ENCODE measurements at places on chromosomes 1 and 21.
A peak's percentile ranks its signal among the peaks of the same experiment; 100 is the strongest.

- no peak for DNase-seq
Measured at GRCh38 chr1:35532497-35533223, 24.5 kb downstream of the KIAA0319L start.

GRCh38 chr1:6601923-6602668, 573 bp downstream of the KLHL21 start:
- peak; percentile 66 for DNase-seq

DNA sequence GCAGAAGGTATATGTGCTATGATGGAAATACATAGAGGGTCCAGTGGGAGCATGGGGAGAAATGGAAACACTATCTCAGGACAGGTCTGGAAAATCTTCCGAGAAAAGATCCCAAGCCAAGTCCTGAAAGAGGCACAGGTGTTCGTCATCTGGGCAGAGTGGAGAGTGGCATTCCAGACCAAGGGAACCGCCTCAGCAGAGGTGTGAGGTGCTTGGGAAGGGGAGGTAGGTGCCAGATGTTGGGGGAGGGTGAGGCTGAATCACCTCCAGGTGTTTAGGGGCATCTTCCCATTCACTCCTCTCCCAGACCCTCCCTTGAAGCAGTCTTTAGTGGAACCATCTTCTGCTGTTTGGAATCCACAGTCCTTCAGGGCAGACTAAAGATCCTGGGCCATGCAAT, 23.5 kb upstream of the LRRN2 start:
- DNase-seq: no peak

GRCh38 chr1:153958111-153958960, at the start of gene CRTC2:
CRTC2 (minus strand) TSS chr1:153958612; CDS start chr1:153958497, 115 bp downstream.
- peak; percentile 100 for DNase-seq

DNA sequence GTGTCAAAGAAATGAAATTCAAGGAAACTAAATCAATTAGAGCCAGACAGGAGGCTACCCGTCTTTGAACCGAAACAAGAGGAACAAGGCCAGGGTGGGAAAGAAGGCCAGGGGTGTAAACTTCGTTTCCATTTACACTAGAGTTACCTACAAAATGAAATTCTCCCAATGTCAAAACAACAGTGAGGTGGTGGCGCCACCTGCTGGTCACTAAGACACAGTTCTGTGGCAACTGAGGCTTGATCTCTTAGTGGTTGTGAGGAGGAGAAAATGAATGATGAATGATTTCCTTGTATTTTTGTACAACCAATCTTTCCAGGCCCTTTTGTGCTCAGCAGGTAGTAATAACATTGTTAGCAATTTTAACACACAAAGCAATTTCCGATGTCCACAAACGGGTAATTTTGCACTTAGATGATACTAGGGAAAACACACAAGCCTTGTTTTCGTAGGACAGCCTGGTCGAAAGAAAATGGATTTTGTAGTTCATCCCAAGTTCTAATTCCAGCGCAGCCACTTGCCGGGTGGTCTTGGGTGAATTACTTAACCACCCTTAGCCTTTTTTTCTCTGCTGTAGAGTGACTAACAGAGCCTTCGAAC, 54.8 kb upstream of the SOD1 start:
- peak; percentile 76 for DNase-seq

- DNase-seq: peak; percentile 65
Measured at GRCh38 chr1:58783090-58783992, 506 bp downstream of the JUN start.

DNA sequence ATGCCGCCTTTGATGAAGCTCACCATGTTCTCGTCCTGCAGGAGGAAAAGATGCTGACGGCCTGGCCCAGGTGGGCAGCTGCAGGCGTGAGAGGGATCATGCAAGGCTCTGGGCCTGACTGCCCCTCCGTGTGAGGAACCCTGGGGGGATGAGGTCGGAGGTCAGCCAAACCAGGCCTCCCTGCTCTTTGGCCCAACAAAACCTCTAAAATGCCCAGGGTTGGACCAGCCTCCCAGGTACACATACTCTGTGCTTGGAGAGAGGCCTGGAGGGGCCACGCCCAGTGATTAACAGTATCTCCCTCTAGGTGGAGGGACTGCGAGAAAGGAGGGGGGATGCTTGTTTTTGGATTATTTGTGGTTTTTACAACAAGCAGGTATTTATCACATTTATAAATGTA, 21.1 kb downstream of the TTC39A start:
- no peak for DNase-seq

DNA sequence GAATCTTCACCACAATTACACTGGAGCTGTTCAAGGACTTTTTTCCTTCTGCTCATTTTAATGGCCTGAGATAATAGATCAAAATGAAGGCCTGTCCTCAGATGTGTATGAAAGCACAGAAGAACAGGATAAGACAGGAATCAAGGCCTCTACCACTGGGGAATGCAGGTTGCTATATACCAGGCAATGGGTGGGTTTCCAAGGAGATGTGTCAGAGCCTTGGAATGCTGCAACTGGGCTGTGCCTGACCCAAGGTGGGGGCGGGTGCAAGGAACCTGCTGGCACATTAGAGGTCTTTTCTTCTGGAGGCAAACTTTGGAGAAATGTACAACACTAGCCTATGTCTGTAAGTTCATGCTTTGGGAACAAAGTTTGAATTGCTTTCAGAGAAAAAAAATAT, 21.7 kb upstream of the LAMC2 start:
- no peak for DNase-seq

- no peak for DNase-seq
Measured at GRCh38 chr1:1041873-1042272, 22.0 kb downstream of the AGRN start.

DNA sequence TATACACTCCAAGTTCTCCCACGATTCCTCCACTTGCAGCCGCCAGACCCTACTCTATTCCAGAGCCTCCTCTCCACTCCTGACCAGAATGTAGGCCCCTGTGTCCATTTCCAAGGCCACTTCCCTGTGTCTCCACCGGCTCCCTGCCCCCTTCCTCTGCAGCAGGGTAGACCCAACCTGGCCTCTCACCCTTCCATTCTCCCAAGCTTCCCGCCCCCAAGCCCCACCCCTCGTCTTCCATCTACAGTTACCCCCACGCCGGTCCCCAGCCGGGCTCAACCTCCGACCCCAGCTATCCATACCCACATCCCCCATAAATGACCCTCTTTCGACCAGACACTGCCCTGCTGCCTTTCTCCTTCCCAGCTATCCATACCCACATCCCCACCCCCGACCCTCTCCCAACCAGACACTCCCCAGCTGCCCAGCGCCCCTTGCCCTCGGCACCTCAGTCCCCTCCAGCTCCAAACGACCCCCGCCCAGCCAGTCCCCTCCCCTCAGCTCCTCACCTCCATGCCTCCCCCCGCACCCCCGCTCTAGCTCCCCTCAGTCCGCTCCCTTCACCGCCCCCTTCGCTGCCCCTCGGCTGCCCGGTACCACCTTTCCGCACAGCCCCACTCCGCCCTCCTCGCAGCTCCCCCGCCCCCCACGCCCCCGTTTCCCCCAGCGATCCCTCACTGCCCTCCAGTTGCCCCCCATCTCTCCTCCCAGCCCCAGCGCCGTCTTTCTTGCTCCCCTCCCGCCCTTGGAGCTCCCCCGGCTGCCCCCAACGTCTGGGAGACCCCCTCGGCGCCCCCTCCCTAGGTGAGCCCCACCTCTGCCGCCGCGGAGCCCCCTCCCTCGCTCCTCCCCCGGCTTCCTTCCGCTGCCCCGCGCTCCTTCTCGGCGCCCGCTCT, 670 bp downstream of the RAB3B start:
- DNase-seq: no peak

DNA sequence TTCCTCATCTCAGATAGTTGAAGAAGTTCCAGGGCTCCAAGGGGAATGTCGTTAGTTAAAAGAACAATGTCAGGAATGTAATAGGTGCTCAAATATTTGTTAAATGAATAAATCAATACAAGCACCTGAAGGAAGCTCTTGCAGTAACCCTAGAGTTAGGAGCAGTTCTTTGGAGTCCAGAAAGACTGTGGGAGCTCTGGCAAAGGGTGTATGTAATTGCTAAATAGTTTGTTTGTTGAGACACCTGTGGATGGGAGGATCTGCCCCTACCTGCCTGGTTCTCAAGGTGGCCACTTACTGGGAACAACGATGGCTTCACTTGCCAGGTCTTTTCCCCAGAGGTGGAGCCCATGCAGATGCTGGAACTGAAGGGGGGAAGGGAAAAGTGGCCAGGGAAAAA, 27.5 kb upstream of the JUN start:
- no peak for DNase-seq

DNA sequence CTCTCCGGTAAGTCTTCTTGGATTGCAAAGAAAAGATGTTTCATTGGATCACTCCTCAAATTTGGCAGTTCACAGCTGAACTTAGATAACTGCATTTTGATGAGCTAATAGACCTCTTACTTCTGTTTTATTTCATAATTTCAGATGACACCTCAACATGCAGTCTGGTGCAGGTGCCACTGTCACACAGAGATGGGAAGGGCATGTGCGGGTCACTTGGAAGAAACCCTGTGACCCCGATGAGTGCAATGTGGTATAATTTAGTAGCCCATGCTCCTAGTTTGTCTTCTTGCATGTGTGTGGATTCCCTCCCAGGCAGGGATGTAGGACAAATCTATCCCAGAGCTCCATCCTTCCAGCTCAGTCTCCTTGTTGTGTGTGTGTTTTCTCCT, 481 bp upstream of the SLAMF1 start:
- no peak for DNase-seq

DNA sequence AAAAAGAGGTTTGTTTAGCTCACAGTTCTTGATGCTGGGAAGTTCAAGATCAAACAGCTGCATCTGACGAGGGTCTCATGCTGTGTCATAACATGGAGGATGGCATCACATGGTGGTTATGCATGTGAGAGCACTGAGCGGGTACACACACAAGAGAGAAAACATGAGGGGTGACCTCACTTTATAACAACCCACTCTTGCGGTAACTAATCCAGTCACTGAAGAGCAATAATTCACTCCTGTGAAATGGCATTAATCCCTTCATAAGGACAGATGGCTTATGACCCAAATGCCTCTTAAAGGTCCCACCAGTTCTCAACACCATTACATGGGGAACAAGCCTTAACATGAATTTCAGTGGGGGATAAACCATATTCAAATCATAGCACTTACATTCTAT, 23.2 kb upstream of the CHIT1 start:
- DNase-seq: no peak

DNA sequence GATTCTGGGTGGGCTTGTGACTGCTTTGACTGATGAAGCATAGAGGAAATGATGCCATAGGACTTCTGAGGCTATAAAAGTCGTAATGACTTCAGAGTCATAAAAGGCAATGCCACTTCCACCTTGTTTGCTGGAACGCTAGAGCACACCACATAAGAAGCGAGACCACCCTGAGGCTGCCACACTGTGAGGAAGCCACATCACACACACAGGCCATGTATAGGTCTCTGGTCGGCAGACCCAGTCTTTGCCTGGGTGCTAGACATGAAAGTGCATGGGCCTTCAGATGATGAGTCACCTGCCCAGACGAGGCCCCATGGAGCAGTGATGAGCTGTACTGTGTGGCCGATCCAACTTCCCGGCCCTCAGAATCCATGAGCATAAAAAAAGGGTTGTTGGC, 14.2 kb upstream of the KANK4 start:
- no peak for DNase-seq

All from left cardiac atrium (tissue), 4 donors.